Body of pancreas (tissue), 4 donors: ENCODE measurements at places on chromosomes 5 and 9.

DNA sequence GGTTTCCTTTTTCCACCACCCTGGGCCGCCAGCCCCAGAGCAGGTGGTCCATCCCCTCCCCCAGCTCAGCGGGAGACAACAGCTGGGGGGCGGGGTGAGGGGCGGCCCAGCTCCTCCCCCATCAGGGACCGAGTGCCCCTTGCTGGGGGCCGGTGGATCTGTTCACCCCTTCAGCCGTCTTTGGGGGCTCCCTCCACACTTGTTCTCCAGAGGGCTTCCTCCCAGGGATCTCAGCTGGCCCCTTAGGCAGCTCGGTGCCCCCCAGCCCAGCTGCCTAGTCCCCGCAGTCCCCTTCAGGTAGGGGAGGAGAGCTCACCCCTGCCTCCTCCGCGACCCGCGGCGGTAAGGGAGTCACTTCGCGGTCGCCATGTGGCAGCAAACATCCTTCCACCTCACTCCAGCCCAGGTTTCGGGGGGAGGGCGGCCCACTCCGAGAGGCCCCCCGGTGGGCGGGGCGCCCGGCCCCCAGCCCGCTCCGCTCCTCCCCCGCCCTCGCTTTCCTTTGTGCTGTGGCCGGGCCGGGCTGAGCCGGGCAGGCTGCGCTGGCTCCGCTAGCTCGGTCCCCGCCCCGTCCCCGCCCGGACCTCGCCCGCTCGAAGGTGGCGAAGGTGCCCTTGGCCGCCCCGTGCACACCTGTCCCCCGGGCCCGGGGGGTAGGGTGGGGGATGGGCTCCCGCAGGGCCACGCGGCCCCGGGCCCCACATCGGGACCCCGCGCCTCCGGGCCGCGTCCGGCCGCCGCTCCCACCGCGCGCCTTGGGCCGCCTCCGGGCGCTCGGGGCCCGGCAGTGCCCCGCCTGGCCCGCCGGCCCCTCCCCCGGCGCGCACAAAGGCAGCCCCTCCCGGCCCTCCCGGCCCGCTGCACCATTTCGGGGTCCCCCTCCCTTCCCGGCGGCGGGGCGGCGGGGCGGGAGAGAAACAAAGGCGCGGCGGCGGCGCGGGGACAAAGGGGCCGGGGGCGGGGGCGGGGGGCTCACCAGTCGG is 683 bp downstream of the DBN1 start:
- peak; percentile 38 for DNase-seq

- no peak for DNase-seq
Observed at GRCh38 chr5:90741022-90741564, 182.5 kb downstream of the ADGRV1 start.

GRCh38 chr9:125439434-125440272 is 178.0 kb downstream of the GAPVD1 start:
- no peak for DNase-seq

- DNase-seq = no peak
Observed at GRCh38 chr9:105333076-105333475, 88.6 kb downstream of the SLC44A1 start.

DNA sequence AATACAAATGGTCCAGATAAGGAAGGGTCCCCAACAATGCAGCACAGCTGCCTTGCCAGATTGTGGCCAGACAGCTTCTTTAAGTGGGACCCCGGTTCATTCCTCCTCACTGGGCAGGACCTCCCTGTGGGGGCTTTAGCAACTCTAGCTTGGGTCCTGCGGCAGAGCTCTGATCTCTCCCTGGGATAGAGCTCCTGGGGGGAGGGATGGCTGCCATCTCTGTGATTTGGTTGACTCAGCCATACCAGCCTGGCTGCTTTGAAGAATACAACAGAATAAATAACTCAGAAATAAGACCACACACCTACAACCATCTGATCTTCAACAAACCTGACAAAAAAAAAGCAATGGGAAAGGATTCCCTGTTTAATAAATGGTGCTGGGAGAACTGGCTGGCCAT is 22.7 kb upstream of the ROR2 start:
- DNase-seq = no peak

- no peak for DNase-seq
Observed at GRCh38 chr5:1699394-1699793, 100.2 kb downstream of the MRPL36 start.

DNA sequence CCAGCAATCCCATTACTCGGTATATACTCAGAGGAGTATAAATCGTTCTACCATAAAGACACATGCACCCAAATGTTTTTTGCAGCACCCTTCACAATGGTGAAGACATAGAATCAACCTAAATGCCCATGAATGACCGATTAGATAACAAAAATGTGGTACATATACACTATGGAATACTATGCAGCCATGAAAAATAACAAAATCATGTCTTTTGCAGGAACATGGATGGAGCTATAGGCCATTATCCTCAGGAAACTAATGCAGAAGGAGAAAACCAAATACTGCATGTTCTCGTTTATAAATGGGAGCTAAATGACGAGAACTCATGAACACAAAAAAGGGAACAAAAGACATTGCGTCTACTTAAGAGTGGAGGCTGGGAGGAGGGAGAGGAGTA is 114.5 kb downstream of the HTR4 start:
- no peak for DNase-seq

GRCh38 chr5:80033513-80033912 is 1.6 kb upstream of the THBS4 start:
- DNase-seq = no peak

- DNase-seq = no peak
Observed at GRCh38 chr5:74596927-74597326, 43.6 kb downstream of the ENC1 start.

- peak; percentile 34 for DNase-seq
Observed at GRCh38 chr5:1003296-1003937, 5.2 kb upstream of the NKD2 start.

GRCh38 chr5:133059621-133060020 is 7.8 kb downstream of the HSPA4 start:
- DNase-seq = no peak

GRCh38 chr9:105757496-105758251 is 63.3 kb downstream of the TMEM38B start:
- no peak for DNase-seq

DNA sequence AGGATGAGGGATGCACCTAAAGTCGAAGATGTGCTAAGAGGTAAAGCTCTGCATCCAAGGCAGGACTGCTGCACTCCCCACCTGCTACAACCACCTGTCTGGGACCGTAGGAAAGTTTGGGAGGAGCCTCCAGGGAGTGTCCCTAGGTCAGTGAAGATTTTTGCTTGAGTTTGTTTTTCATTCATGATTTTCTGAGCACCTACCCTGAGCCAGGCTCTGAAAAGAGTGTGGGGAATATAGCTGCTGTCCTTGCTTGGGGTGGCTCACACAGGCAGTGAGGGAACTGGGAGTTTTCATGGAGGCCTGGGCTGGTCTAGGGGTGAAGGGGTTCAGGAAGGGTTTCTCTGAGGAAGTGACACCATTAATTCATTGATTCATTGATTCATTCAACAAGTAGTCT is 48.9 kb downstream of the SAR1B start:
- DNase-seq = no peak

GRCh38 chr9:92973700-92974099 is 26.4 kb downstream of the FGD3 start:
- no peak for DNase-seq

DNA sequence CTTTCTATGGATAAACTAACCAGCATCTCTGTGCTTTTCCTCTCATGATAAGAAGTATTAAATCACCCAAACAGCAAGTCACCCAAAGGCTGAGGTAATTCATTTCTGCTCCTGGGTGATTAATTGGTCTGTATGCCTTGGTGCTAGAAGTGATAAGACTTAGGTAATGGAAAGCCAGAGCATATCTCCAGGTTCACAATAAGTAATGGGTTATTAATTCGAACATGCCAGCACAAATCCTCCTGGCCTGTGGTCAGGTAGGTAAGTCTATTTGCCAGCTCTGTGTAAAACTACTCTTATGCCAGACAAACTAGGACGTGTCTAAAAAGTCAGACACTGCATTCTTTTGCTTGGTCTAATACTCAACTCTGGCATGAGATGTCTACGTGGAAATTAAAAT is 11.2 kb upstream of the ENC1 start:
- peak; percentile 82 for DNase-seq

DNA sequence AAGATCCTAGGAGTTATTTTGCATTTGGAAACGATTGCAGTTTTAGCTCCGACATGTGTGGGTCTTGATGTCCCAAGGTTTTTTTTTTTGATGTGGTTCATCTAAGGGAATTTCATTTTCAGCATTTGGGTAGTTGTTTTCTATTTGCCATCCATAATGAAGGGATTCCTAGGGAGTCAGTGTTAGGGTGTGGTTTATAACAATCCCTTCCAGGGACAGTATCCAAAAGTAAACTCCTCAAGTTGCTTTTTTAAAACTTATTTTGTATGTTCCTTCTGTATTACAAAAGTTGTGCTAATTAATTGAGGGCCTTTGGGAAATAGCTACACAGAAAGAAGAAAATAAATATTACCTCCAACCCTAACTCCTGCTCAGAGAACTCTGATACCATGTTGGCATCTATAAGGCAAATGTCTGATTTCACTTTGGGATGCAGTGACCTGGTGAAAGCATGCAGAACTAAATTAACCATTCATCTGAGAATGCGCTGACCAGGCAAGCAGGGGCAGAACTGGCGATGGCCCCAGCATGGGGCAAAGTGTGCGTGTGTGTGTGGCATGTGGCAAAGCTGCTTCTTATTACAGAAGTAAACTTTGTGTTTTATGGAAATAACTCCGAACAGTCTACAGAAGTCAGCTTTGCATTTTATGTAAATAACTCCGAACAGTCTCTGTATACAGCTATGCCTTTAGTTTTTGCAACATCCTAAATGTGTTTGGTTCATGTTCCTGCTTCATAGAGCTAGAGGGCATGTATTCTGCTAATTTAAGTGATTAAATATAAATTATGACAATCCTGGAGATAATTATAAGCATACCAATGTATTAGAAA is 237.2 kb downstream of the TRPM3 start:
- DNase-seq = no peak

DNA sequence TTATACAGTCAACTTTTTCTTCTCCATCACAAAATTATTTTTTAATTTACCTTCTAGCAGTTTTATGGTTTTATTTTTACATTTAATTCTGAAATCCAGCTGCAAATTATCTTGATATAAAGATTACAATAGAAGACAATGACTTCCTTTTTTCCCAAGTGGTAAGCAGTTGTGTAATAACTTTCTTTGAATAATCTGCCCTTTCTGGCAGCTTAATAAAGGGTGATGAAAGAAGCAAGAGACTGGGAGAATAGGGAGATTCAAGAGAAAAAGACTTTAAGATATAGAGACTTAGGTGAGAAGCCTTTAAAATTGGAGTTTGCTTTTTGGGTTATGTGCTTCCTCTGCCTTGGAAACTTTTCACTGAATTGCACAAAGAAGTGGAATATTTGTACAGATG is 100.4 kb upstream of the FREM1 start:
- no peak for DNase-seq
